ENCODE measurements at places on chromosomes 16 and 17.

DNA sequence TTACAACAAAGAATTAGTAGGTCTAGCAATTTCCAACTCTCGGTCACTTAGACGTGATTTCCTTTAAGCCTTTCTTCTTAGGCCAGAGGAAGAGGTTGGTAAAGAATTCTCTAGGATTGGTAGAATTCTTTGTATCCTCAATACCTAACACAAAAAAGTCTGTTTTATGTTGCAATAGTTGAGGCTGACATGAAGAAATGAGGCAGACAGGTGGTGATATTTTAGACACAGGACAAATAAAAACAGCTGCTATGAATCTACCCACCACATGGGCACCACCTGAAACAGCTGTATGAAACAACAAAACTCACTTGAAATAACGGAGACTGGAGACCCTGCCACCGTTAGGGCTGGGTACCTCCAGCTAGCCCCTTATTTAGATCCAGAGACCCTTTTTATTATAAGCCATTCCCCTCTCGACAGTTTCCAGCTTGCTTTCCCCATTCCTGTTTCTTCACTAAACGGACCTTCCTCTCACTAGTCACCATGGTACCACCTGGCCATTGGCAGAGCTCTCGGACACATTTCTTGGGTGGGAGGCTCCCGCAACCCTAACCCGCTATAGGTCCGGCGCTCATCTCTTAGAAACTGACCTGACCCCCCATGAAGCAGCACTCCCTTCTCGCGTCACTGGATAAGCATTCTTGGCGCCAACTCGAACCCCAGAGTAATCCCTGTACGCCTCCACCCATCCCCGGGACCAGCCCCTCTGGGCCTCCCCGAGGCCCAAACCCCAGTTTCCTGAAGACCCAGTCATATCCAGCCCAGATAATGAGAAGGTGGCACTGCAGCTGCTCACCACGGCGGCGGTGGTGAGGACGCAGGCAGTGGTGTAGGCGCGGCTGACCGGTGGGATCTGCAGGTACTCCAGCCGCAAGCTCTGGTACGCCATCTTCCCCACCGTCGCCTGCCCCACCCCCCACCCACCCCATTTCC, at the start of gene DERL2:
Gene DERL2, minus strand, starts transcription at position 909 of the 936 bp plus-strand sequence. Its CDS starts 17 bp downstream, at position 892.
- DNase-seq: no peak

- no peak for DNase-seq
Observed at GRCh38 chr17:78784352-78784751, 2.3 kb upstream of the CYTH1 start.

GRCh38 chr17:35715416-35715815, 16.0 kb upstream of the RASL10B start:
- no peak for DNase-seq

GRCh38 chr17:61955619-61956018, 27.8 kb upstream of the INTS2 start:
- DNase-seq: no peak

GRCh38 chr16:13873835-13874438, 46.0 kb upstream of the ERCC4 start:
- no peak for DNase-seq

- DNase-seq: no peak
Observed at GRCh38 chr17:10099051-10099571, 99.3 kb downstream of the GAS7 start.

DNA sequence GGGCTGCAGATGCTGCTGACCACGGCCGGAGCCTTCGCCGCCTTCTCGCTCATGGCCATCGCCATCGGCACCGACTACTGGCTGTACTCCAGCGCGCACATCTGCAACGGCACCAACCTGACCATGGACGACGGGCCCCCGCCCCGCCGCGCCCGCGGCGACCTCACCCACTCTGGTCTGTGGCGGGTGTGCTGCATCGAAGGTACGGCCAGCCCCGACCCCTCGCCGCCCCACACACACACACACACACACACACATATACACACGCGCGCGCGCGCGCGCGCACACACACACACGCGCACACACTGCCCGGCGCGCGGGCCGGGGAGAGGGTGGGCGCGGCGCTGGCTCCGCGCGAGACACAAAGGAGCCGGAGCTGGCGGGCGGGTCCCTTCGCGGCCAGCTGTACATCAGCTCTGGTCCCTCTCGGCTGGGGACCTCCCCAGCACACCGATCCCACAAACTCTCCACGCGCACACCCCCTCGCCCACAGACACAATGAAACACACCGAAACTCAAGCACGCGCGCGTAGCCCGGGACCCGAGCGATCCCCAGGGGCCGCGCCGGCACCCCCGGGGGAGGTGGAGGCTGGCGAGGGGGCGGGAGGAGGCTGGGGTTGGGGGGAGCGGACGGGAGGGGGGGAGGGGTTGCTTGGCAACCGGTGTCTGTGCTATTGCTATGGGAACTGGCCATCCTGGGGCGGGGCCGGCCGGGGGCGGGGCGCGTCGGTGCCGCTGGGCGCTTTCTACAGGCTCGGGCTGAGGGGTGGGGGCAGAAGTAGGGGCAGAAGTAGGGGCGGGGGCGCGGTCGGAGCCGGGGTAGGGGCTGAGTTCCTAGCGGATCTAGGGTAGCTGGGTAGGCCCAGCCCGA, 658 bp downstream of the CACNG4 start:
- peak; percentile 81 for DNase-seq

DNA sequence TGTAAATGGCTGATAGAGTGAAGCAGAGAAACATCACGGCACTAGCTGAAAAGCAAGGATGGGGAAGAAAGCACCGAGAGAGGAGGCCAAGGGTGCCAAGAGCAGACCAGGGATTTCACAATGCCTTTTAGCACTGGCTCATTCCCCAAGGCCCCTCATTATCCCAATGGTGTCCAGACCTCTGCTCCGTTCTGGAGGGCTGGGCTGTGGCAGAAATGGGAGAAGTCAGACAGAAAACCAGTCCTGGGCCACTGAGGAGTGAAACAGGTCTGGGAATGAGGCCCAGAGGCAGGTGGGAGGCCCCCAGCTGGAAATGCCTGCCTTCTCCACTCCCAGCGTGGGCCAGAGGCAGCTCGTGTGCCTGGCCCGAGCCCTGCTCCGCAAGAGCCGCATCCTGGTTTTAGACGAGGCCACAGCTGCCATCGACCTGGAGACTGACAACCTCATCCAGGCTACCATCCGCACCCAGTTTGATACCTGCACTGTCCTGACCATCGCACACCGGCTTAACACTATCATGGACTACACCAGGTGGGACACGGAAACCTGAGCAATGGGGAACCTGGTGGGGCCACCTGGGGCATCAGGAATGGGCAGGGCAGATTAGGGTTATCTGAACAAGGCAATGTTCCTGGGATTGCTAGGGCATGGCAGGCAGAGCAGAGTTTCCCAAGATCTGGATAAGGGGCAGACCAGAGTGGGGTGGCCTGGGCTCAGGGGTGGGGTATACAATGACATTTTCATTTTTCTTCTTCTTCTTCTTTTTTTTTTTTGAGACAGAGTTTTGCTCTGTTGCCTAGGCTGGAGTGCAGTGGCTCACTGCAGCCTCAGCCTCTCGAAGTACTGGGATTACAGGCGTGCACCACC, 20.3 kb downstream of the ANKRD40 start:
- DNase-seq: peak; percentile 16

GRCh38 chr16:20175358-20175757, 101.7 kb upstream of the GPR139 start:
- peak; percentile 17 for DNase-seq

- DNase-seq: peak; percentile 73
Observed at GRCh38 chr16:88464447-88465318, 11.6 kb downstream of the ZFPM1 start.

DNA sequence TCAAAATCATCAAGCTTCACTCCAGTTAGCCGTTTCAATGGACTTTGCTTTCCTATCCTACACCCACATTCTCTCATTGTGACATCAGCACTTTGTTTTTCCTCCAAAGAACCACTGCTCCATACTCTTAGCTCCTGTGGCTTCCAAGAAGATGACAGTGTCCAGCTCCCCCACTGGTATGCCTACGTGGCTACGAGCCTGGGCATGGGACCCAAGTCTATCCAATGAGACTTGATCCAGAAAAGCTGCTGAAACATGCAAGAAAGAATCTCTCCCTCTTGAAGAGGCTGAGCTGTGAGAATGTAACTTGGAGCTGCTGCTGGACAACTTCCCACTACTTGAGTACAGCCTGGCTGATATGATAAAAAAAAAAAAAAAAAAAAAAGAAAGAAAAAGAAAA, 9.4 kb downstream of the TOX3 start:
- DNase-seq: no peak

- DNase-seq: no peak
Observed at GRCh38 chr16:80210787-80211186, 330.0 kb upstream of the DYNLRB2 start.

DNA sequence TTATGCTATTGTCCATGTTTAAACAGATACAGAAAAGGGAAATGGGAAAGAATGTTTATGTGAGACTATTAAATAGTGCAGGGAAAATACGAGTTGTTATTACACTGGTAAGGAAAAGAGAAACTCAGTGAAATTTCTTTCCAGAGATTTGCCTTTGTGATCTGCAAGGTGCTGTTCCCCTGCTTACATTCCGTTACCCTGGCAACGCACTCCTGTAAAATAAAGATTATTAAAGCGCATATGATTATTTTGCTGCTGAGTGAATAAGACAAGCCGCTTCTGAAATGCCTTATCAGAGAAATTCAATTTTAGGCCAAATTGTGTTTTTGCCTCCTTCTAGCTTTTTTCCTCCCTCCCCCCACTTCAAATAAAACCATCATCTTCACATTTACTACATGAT, 328.6 kb upstream of the PMFBP1 start:
- DNase-seq: no peak

DNA sequence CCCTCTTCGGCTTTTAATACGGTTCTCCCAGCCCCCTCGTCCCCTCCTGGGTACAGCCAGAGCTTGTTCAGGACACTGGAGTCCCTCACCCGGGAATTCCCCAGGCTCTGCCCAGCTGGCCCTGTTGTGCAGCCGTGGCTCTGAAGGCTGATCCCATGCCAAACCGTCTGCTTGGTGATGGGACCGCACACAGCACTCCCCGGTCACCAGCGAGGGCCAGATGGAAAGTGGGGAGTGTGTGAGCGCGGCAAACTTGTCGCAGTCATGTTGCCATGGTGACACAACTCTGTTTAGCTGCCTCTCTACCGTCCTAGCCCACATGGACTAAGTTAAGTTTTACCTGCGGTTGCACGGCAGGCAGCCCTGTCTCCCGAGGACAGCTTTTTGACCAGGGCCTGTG, 107.9 kb downstream of the RAP1GAP2 start:
- DNase-seq: no peak

GRCh38 chr17:1351971-1352370, 48.1 kb downstream of the YWHAE start:
- no peak for DNase-seq

DNA sequence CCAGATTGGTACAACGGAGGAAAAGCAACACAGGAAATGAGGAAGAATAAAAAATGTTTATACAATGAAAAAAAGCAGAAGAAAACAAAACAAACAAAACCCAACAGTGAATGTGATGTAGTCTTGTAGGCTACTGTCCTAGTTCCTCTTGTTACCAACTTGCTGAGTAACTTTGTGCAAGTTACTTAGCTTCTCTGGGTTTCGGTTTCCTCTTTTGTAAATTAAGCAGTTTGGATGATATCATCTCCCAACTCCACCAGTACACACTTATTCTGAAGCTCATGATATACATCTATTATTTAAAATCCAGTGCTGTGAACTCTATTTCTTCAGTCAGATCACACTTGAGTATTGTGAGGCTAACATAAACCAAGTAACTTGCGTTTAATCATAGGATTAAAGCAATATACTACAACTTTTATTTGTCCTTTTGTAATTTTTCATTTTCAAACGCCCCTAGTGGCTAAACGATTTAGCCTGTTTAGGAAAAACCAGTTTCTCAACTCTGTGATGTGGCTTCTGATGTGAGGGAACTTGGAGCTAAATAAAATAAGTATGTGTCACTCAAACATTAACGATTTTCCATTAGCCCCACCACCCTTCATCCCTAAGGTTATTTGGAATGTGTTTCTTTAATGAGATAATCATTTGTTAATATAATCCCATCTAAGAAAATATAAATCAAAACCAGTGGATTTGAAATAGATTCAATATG, 1.4 kb upstream of the UNK start:
- DNase-seq: peak; percentile 63

DNA sequence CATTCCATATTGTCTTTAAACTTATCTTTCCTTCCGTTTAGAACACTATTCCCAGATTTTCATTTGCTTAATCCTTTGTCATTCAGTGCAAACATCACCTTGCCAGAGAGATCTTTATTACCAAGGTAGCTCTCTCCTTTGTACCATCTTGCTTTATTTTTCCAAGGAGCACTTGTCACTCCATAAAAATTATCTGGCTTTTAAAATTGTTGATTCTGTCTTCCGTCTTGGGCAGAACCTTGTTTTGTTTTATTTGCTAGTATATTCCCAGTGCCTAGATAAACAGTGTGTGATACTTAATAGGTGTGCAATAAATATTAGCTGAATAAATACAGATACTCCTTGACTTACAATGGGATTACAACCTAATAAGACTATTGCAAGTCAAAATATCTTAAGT, 327.7 kb downstream of the UTP18 start:
- no peak for DNase-seq

GRCh38 chr17:34712481-34713195, 133.3 kb downstream of the TMEM132E start:
- DNase-seq: no peak

- DNase-seq: peak; percentile 47
Observed at GRCh38 chr16:75621170-75621477, 2.0 kb downstream of the ADAT1 start.

DNA sequence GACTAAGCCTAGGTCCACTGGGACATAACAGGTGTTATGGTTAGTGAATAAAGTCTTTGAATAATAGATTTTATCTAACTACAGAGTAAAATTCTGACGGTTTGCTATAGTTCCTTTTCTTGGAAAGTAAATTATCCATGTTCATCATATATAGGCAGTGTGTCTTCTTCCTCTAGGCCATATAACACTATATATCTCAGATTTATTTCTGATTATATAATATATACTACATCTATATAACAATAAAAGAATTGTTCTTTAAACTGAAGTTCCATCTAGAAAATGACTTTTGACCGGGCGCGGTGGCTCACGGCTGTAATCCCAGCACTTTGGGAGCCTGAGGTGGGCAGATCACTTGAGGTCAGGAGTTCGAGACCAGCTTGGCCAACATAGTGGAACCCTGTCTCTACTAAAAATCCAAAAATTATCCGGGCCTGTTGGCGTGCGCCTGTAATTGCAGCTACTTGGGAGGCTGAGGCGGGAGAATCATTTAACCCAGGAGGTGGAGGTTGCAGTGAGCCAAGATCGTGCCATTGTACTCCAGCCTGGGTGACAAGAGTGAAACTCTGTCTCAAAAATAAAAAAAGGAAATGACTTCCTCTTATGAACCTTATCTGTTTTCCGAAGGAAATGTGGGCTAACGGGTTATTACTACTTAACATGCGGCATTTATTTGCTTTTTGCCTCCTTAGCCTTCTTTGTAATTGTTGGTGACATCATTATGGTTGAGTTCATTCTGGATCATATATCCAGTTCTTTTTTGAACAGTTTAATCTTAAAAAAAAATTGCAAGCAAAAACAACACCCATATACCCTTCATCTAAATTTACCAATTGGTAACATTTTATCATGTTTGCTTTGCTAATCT, 29.2 kb downstream of the NOL11 start:
- no peak for DNase-seq

GRCh38 chr16:83581082-83581481, 226.7 kb upstream of the HSBP1 start:
- no peak for DNase-seq

- peak; percentile 92 for DNase-seq
Observed at GRCh38 chr16:29811170-29811895, 660 bp upstream of the PRRT2 start.
